ENCODE measurements at places on chromosomes 7 and 10. TPM values are rescaled to one million over a fixed set of nuclear protein-coding genes. Genes with fewer than 3 reads are reported as not detected.

Gene ELAPOR2
- 3.9 TPM for total RNA-seq

Gene EPDR1
- total RNA-seq, result 74.4 TPM

Gene PLEKHS1
- total RNA-seq, result not detected

Gene SPDYE1
- not detected for total RNA-seq

Gene ASB10
- 35.4 TPM for total RNA-seq

Gene NPSR1
- total RNA-seq, result not detected

Gene AKR1C4
- total RNA-seq, result not detected

Gene HNRNPH3
- 138 TPM for total RNA-seq

Gene GJD4
- not detected for total RNA-seq

Gene NPFFR1
- not detected for total RNA-seq

Gene PLCE1
- 11.2 TPM for total RNA-seq

Gene ANKRD61
- not detected for total RNA-seq

Gene KCNIP2
- 29.2 TPM for total RNA-seq

- DNase-seq, result no peak
Measured at GRCh38 chr7:53350241-53350640, 314.8 kb downstream of the POM121L12 start.

DNA sequence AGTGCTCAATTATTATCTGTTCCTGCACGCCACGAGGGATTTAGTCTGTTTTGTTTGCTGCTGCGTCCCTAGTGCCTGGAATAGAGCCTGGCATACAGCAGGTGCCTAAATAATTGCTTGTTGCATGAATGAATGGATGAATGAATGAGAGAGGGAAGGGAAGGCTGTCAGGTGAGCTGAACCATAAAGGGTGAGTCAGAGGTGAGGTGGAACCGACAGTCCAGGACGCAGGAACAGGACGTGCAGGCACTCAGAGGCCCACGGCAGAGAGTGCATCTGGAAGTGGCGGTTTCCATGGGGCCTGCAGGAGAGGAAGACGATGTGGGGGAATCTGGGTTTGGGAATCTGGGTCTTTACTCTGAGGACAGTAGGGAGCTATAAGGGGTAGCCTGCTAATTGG is 17.7 kb upstream of the PPIF start:
- DNase-seq, result no peak

- DNase-seq, result no peak
Measured at GRCh38 chr10:124117833-124118232, 24.4 kb upstream of the CHST15 start.

- no peak for DNase-seq
Measured at GRCh38 chr7:28904578-28905048, 53.5 kb downstream of the TRIL start.

DNA sequence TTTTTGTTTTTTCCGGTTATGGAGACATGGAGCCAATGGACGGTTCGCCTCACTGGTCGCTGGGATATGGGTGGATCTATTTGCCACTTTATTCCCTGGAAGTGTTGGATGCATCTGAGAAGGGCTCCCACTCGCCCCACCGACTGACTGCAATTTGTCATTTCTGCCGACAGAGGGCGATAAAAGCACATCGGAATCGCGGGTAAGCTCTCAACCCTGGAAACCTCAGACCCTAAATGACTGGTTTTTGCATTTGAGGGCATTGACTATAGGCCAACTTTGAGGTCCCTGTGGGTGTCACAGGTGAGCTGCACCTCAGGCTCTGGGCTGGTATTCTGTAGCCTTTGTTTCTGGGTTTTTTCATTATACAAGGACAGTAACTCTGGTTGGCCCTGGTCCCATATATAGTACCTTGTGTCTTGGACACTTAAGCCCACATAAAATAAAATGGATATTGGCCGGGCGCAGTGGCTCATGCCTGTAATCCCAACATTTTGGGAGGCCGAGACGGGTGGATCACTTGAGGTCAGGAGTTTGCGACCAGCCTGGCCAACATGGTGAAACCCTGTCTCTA is 11.9 kb upstream of the OPALIN start:
- peak; percentile 25 for DNase-seq

GRCh38 chr10:83917537-83918506 is 221.5 kb upstream of the GHITM start:
- peak; percentile 34 for DNase-seq

DNA sequence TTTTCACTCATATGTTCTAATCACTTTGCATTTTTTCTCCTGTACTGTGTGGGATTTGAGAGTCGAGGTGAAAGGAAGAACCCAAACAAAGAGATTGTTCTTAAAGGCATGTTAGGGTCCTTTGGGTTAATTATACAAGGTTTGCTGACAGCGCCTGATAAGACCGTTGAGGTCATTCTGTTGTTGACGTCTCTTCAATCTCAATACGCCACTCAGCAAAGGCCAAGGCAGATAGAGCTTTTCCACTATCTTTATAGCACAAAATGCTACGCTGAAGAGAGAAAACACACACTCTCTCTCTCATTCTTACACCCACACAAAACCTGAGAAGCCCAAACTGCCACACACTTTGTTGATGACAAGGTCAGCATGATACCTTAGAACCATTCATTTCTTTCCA is 228.7 kb downstream of the CNTNAP2 start:
- no peak for DNase-seq

DNA sequence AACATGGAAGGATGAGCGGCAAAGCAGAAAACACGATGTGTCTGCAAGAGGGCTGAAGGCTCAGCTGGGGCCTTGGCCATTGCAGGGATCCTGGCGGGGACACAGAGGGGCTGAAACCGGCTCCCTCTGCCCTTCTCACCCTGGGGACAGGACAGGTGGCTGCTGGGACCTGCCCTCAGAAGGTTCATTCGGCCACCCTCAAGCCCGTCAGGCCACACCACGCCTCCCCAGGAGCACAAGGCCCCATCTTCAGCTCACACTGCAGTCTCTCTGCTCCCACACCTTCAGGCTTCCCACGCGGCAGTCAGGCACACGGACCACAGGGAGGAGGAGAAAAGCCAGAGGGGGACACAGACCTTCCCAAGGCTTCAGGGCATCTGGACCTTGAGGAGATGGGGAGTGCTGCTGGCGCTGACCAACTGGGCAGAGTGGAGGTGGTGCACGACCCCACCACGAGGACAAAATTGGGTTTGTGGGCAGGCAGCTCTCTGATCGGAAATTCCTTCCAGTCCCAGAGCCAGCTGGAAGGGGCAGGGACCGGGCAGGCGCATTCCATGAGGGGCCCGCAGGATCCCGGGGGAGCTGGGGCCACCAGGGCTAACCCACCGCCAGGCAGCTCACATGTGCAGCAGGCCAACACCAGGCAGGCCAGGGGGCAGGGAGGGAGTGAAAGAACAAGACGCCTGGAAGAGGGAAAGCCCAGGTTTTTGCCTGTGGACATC is 104.0 kb downstream of the MAD1L1 start:
- DNase-seq, result no peak

GRCh38 chr7:34190299-34190698 is 285.0 kb downstream of the BMPER start:
- peak; percentile 58 for DNase-seq

DNA sequence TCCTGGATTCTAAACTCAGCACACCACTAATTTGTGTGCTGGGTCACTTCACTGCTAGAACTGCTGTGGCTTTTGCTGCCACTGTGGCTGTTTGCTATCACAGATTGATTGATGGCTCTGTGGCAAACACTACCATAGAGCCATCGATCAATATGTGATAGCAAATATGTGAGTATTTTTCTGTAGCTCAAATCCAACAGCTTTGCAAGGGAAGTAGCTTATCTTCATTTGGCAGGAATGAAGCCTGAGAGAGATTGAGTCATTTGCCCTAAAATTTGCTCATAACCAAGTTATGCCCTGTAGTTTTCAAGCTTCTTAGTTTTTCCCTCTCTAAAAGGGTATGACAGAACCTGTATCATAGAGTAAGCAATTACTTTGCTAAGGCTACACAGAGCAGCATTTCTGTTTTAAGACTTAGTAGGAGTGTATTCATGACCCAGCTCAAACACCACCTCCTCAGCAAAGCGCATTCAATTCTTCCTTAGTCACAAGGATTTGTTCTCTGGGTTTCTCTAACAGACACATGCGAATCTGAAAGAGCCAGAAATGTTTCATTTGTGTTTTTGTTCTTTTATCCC is 43.1 kb downstream of the MINPP1 start:
- no peak for DNase-seq

- no peak for DNase-seq
Measured at GRCh38 chr7:114087653-114088469, 169.1 kb upstream of the PPP1R3A start.

- no peak for DNase-seq
Measured at GRCh38 chr7:101466871-101467270, 104.2 kb downstream of the COL26A1 start.

GRCh38 chr10:59273445-59273844 is 88.9 kb downstream of the FAM13C start:
- DNase-seq, result no peak

DNA sequence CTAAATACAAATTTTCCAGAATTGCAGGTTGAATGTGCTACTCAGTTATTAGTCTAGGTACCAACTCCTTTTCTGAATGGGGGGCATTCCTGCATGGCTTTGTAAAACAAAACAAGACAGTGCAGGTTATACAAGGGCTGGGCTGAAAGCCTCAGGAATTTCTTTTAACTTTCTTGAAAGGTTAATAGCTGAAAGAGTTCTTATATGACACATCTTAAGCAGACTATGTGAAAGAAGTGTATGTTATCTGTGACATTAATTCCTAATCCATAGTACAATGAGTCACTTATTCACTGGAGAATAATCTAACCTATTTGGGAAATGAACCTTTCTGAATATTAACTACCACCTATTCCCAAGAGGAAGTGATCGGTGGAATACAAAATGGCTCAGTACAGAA is 115.6 kb upstream of the FAM133B start:
- no peak for DNase-seq

DNA sequence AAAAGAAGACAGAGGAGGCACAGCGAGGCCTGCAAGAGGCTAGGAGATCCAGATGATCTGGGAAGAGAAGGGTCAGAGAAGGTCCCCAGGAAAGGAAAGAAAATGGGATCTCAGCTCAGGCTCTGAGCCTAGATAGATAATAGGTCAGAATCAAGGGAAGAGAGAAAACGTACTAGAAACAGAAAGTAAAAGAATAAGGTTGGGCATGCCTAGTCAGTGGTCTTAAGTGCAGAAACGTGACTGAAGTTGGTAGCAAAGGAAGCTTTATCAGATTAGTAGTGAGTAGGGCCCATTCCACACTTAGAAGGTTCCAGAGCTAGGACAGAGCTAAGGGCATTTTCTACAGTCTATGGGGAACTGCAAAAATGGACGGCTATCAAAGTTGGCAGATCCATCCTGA is 84.8 kb upstream of the ASAH2 start:
- DNase-seq, result no peak

DNA sequence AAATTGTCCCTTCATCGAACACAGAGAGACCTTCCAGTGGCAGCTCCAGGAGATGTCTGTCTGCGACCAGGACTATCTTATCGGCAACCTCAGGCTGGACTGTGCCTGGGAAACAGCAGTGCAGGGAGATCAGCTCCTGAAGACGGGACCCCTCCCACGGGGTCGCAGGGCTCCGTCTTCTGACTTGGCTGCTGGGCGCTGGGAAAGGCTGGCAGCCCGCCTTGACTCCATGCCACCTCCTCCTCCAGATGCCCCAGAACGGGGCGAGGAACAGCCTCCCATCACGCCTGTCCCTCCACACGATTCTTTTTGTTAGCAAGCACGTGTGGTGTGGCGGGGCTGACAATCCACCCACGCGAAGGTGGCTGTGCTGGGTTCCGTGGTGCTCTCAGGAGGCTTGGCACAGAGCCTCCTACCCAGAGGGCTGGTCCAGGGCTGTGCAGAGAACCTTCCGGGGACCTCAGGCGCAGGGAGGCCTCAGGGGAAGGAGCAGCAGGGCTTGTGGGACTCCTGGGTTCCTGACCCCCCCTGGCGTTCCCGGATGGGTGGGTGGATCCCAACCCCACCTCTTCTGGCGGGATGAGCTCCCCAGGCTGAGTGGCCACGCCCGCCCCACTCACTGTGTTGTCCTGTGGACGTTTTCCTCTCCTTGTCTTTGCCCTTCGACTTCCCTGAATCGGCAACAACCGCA is 47.6 kb upstream of the NKX6-2 start:
- no peak for DNase-seq

DNA sequence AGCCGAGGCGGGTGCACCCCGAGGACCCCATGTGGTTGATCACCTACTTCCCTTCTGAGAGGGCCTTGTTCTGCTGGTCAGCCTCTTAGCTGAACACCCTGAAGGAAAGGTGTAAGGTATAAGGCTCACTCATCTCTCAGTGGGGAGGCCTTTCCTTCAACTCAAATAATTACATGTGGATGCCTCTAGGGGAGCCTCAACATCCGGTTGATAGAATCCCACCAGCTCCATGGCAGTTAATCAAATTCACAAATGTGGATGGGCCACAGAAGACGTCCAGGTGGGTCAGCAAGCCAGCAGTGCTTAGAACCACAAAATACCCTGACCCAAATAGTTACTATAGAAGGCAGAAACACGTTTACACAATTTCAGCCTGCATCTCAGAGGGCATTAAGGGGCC is 37.7 kb upstream of the ZNF32 start:
- DNase-seq, result no peak

- DNase-seq, result no peak
Measured at GRCh38 chr10:29595636-29596225, 39.0 kb downstream of the SVIL start.

DNA sequence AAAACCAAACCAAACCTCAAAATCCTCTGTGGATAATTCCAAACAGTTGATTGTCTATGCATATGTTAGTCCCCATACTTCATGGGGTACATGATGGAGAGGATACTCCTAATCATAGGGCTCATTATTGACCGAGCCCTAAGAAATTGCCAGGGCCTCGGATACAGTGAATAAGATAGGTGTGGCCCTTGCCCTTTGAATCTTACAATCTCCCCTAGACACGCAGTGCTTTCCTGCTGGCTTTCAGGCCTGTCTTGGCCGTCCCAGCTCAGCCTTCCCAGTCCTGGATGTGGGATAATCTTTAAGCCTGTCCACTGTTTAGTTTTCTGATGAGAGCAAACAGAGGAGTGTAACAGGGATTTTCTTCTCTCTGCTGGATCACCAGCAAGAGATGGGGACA is 161.8 kb downstream of the TMEM178B start:
- no peak for DNase-seq

- no peak for DNase-seq
Measured at GRCh38 chr10:132681858-132682755, 103.8 kb downstream of the NKX6-2 start.

GRCh38 chr10:91799612-91799975 is 1.4 kb downstream of the TNKS2 start:
- no peak for DNase-seq

DNA sequence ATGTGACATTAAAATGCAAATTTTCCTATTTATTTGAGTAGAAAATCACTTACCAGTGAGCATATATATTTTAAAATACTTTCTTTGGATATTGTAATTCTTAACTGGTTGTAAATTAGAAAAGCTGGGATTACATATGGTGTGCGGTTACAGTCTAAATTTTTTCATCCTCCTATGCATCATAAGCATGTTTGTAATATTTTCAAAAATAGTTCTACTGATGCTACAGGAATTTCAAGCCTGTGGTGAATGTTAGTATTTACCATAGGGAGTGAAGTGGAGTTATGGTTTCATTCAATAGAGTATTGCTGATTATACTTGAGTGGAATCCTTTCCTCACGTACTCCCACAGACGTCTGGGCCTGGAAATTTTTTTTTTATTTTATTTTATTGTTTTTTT is 34.6 kb upstream of the ST7 start:
- DNase-seq, result no peak
